ENCODE measurements at places on chromosomes 3 and 15.

DNA sequence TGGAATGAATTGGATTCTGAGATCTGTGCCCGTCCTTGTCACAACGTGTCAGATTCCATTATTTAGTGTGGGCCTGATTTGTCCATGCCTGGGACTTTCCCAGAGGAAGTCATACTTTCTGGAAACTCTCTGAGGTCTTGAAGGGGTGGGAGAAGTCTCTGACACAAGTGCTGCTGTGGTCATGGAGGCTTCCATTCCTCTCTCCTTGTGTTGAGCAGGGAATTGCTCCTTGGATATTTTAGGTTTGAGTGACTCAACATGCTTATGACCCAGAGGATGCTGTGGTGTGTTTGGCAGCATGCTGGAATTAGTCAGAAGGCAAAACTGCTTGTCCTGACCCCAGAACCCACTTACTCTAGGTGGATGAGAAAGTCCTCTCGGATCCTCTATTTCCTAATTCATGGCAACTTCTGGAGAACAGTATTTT is 132.1 kb downstream of the LPP start:
- DNase-seq = peak; percentile 69

- no peak for DNase-seq
Observed at GRCh38 chr15:85804481-85805170, 9.9 kb upstream of the KLHL25 start.

- DNase-seq = no peak
Observed at GRCh38 chr15:22939051-22939450, 41.1 kb downstream of the CYFIP1 start.

GRCh38 chr15:74304431-74304830 is 63.0 kb downstream of the CYP11A1 start:
- no peak for DNase-seq

- no peak for DNase-seq
Observed at GRCh38 chr3:150414258-150414657, 6.2 kb downstream of the TSC22D2 start.

DNA sequence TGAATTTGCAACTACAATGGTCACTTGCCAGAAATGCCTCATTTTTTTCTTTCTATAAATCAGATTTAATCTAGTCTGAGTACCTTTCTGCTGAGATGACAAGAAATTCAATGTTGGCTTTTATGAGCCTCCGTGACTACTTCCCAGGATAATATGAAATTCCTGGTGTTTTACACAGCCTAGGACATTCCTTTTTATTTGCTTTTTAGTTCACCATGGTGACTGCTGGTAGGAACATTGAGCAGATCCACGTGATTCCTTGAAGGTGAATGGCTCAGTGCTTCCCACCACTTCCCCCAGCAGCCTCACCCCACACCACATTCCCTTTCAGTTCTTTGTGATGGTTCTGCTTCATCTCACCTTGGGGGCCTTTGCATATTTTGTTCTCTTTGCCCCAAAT is 4.3 kb upstream of the NPTN start:
- DNase-seq = no peak

GRCh38 chr15:57922776-57923175 is 142.7 kb downstream of the ALDH1A2 start:
- DNase-seq = no peak

Measured in inflammatory macrophage (primary cell).